ENCODE measurements at places on chromosomes 11 and 22. TPM values are rescaled to one million over a fixed set of nuclear protein-coding genes. Genes with fewer than 3 reads are reported as not detected.

GRCh38 chr11:27460158-27460978, 12.2 kb downstream of the LGR4 start:
- DNase-seq, result no peak

- no peak for DNase-seq
Measured at GRCh38 chr11:26186389-26186788, 145.5 kb upstream of the ANO3 start.

- DNase-seq, result no peak
Measured at GRCh38 chr11:122032317-122032716, 83.7 kb downstream of the BLID start.

DNA sequence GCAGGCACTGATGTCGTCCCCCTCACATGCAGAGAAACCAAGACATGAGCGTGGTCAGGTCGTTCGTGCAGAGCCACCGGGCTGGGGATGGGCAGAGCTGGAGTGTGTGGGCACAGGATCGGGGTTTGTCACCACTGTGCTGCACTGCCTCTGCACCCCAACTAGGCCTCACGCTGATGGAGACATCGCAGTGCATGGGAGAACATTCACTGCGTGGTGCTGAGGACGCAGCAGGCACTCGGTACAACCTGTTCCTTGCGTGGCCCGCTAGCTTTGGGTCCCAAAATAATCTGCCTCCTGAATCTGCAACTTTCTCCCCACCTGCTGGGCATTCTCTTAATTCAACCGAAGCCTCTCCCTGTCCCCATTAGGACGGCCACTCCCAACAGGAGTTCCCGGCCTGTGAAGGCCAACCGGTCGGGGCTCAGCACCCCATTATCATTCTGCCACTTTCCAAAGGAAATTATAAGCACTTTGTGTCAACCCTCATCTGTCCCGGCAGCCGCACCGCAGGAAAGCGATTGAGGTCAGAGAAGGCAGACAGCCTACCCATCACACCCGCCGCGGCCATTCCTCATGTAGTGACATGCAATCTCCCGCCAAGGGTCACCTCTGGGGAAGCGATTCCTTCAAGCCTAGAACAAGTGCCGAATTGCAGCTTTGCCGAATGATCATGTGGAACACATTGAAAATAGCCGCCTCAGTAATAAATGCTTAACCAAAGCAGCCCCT, 490.4 kb downstream of the MN1 start:
- no peak for DNase-seq

DNA sequence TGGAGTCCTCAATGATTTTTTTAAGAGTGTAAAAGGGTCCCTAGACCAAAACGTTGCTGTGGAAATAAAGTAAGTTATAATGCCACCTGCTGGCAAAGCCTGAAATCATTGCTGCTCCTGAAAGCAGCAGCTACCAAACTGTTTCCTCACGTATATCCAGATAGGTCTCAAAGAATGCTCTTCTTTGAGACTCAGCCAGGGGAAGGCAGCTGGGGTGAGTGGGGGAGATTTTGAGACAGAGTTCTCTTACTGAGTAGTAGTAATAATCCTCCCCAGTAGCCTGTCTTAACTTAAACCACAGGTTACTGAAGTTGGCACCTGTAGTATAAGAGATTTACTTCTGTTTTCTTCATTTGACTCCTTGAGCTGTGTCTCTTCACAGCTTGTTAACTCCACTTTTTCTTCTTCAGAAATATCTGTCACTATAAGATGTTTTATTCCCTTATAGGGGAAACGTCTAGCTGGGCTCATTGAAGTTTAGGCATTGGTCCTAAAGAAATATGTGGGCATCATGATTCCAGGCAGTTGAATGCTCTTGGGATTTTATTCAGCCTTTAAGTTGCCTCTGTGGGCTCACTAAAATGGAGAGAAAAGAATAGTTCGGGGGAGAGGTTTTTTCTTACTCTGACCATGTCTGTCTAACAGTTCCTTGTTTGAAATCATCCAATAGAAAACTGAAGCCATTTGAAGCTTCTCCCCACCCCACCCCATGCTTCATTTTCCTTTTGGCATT, 77.9 kb downstream of the BTBD10 start:
- DNase-seq, result peak; percentile 39

DNA sequence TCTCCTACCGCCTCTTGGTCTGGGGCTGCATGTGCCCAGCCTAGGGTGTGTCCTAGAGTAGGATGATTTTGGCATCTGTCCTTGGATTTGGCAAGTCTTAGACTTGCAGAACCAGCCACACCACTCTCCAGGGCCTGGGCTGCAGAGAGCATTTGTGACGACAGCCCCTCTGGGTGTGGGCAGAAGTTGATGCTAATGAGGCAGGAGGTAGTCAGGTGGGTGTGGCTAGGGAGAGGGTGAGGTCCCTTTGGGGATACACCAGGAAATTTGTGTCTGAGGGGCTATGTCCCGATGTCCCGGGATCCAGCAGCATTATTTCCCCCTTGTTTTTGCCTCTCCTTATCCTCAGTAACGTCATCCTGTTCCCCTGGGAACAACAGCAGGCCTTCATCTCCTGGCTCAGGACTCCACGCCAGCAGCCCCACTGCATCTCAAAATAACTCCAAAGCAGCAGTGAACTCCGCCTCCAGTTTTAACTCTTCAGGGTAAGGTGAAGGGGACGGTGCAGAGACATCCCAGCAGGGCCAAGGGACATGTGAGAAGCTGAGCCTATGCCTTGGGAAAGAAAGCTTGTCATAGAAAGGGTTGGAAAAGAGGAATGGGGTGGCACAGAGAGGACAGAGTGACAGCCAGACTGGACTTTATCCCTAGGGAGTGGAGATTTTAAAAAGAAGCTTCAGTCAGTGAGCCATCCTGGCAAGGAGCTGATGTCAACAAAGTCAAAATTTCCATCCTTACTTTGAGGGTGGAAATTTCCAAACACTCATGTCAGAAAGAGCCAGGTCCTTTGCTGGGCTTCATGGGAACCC, 8.0 kb upstream of the TLCD5 start:
- no peak for DNase-seq

DNA sequence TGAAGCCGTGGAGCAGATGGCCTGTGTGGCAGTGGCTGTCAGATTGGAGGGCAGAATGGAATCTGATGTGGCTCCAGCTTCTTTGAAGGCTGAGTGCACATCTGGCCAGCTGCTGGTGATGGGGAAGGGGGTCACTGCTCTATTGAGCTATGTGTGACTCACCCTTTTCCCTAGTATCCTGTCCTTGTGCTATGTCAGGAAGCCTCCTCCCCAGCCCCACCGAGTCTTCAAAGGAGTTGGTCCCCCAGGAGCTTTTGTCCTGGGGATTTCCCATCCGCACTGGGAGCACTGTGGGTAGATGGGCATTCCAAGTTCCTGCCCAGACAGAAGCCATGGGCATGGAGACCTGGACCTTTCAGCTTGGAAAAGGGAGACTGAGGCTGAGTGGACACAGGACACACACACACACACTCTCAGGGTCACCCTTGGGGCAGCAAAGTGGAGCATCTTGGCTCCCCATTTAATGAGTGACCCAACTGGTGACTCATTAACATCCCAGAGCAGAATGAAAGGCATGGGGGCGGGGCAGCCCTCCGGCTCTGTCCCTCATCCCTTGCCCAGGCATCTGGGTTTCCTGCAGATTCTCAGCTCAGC, 3.3 kb downstream of the SERPINH1 start:
- no peak for DNase-seq

DNA sequence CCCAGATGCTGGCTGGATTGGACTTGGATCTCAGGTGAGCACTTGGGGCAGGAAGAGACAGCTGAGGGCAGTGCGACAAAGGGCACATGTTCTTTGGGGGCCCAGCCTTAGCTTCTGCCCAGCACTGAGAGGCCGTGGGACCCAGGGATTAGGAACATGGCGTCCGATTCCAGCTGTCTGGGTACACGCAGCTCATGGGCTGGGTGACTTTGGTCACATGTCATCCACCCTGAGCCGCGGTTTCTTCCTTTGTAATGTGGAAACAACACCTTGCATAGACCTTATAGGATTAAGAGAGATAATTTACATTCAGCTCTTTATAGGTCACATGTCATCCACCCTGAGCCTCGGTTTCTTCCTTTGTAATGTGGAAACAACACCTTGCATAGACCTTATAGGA, 39.8 kb downstream of the MYO18B start:
- DNase-seq, result no peak

GRCh38 chr11:67663532-67664212, 10.8 kb downstream of the ALDH3B2 start:
- no peak for DNase-seq

GRCh38 chr11:369336-370018, at the start of gene B4GALNT4:
B4GALNT4 (plus strand) TSS chr11:369499; CDS start chr11:369804, 305 bp downstream.
- DNase-seq, result no peak

GRCh38 chr11:34205326-34206035, 100.1 kb downstream of the NAT10 start:
- no peak for DNase-seq

GRCh38 chr11:37804666-37805065, 1206.6 kb upstream of the RAG2 start:
- DNase-seq, result no peak

DNA sequence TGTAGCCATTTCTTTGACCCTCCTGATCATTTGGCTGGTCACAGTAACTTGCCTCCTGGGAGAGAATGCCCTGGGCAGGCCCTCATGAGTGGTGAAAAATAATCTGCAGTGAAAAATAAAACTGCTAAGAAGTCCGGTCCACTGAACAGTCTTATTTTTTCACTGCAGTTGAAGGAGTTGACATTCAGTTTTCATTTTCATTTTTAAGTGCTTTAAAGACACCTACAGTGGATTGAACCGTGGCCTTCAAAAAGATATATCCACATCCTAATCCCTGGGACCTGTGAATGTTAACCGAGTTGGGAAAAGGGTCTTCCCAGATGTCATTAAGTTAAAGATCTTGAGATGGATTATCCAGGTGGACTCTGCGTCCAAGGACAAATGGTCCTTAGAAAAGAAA, 153.6 kb upstream of the GRK3 start:
- DNase-seq, result no peak

DNA sequence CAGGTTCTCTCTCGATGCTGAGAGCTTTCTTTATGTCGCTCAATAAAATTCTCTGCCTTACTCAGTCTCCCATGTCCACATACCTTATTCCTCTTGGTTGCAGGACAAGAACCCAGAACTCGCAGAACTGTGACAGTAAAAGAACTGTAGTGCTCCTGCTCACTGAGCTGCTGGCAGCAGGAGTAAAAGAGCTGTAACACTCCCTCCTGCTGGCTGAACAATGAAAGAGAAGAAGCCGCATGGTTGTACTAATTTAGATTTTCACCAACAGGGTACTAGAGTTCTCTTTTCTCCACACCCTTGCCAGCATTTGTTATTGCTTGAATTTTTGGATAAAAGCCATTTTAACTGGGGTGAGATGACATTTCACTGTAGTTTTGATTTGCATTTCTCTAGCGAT, 433.2 kb downstream of the GUCY1A2 start:
- no peak for DNase-seq

- DNase-seq, result peak; percentile 67
Measured at GRCh38 chr22:35627267-35628041, 10.3 kb upstream of the MB start.

GRCh38 chr11:93166862-93167261, 30.9 kb downstream of the SLC36A4 start:
- no peak for DNase-seq

DNA sequence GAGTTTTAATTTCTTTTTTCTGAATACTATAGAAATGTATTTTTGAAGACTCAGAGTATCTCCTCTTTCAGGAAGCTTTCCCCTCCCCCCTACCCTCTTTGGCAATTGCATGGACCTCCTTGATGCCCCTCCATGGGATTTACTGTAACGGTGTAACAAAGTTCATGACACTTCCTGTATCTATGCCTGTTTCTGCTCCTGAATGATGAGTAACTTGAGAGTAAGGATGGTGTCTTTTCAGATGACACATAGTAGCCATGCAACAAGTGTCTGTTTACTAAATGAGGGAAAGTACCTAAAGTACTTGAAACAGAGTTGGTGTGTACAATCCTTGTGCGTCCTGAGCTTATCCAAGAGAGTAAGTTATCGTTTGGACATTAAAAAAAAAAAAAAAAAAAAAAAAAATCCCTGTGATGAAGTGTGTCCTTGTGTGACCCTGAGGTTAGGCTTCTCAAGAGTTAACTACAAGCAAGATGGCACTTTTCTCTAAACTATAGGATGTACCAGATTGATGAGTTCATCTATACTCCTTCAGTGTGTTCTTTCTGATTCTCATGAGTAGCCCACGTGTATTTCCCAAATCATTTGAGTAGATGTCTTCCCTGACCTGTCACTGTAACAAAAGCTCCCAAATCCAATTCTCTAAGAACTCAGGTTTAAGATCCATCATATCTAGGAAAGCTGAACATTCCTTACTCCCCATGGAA, 7.4 kb downstream of the ETS1 start:
- no peak for DNase-seq

- DNase-seq, result peak; percentile 82
Measured at GRCh38 chr11:117945047-117945810, 16.0 kb upstream of the TMPRSS13 start.

DNA sequence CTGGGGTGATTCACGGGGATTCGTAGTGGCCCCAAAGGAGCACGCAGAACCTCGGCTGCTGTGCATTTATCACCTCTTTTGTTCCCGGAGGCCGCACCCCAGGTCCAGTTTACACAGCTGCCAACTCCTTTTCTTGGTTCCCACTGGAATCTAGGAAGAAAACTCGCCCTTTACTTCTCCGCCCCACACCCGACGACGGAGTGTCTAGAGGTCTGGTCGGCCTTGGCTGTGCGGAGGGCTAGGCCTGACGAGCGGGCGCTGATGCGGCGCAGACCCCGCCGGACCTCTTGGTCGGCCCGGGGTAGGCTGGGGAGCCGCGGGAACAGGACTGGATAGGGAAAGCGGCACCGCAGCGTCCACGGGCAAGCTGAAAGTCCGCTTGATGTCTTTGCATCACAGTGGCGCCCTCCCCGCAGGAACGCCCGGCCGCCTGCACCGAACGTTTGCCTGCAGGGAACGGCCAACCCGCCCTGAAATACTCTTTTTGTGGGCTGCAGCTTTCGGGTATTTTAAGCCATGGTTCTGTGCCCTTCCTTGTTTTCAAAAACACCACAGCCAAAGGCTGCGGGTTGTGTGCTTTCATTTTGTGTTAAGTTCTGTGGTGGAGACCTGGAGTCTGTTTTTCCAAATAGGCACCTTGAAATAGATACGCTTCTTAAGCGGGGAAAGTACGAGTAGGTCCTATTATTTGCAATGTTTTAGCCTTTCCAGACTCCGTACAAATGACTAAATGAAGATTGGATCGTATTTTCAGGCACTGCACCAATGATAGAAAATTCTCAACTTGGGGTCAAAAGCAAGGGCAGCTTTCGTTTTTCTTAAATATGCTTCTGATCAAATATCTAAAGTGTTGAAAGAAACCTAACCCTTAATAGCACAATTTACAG, 829 bp upstream of the ZBED5 start:
- no peak for DNase-seq

GRCh38 chr11:88770475-88771079, 295.2 kb downstream of the GRM5 start:
- DNase-seq, result no peak

GRCh38 chr11:36069576-36070212, 125.8 kb downstream of the LDLRAD3 start:
- DNase-seq, result no peak

- peak; percentile 35 for DNase-seq
Measured at GRCh38 chr11:33266393-33267215, 9.4 kb downstream of the HIPK3 start.

The FREY1 gene
- total RNA-seq, result 5.7 TPM

The RIBC2 gene
- total RNA-seq, result 0.54 TPM

The MRGPRX4 gene
- not detected for total RNA-seq

The LRRC56 gene
- total RNA-seq, result 3.5 TPM

The APOA1 gene
- total RNA-seq, result 0.54 TPM

The MS4A12 gene
- total RNA-seq, result not detected

The KCTD14 gene
- 0.27 TPM for total RNA-seq

The BBOX1 gene
- not detected for total RNA-seq

The OR51B4 gene
- total RNA-seq, result 0.54 TPM

The SF3A1 gene
- 125 TPM for total RNA-seq

The IL10RA gene
- total RNA-seq, result 11.8 TPM

The TTC28 gene
- 19.7 TPM for total RNA-seq

The SGSM1 gene
- total RNA-seq, result 1.1 TPM

The BCO2 gene
- 1.3 TPM for total RNA-seq

The LIF gene
- 0.54 TPM for total RNA-seq
